ENCODE measurements at places on chromosomes 16 and 17.

DNA sequence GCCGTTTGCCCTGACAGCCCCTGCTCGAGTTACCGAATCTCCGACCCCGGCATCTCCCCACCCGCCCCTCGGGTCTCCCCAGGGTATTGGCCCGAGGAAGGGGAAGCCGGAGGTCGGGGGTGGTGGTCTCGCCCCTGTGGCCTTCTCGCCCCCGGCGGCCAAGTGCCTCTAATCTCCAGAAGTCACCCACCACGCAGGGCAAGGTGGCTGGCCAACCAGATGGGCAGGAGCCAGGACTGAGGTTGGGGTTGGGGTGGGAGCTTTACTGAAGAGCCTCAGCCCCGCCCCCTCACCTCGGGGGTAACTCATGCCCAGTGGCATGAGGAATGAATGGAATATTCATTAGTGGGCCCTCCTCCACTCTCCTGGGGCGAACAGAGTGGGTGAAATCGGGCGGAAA, 637 bp downstream of the DHRS11 start:
- no peak for DNase-seq

- DNase-seq: no peak
Observed at GRCh38 chr16:82899006-82899405, 272.2 kb downstream of the CDH13 start.

GRCh38 chr16:47732523-47733111, 271.5 kb downstream of the PHKB start:
- DNase-seq: peak; percentile 98

- DNase-seq: peak; percentile 35
Observed at GRCh38 chr16:88282564-88283395, 100.0 kb upstream of the ZNF469 start.

DNA sequence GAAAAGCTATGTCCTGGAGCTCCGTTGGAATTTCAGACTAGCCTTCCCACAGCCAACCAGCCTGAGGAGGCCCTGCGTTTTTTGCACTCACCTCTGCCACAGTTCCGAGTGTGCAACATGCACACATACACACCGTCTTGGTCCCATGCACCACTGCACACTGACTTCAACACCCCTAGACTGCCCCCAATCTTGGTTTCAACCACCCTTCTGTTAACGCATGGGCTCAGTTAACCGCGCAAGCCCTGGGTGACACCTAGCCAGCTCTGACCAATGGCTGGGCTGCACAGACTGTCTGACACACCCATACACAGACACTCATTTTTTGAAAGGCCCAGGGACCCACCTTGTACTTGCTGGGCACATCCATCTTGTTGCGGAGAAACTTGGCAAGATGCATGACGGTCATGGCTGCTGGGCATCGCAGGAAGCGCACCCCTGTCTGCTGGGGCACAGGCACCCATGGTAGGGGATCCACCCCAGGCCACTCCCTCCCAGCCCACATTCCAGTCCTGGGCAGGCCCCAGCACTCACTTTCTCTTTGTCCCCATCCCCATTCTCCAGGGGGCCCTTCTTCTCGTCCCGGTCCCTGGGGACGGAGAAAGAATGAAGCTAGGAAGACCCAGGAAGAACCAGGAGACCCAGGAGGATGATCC, 8.0 kb downstream of the CISD3 start:
- DNase-seq: no peak

- peak; percentile 22 for DNase-seq
Observed at GRCh38 chr16:86516623-86517003, 6.3 kb downstream of the FOXF1 start.

DNA sequence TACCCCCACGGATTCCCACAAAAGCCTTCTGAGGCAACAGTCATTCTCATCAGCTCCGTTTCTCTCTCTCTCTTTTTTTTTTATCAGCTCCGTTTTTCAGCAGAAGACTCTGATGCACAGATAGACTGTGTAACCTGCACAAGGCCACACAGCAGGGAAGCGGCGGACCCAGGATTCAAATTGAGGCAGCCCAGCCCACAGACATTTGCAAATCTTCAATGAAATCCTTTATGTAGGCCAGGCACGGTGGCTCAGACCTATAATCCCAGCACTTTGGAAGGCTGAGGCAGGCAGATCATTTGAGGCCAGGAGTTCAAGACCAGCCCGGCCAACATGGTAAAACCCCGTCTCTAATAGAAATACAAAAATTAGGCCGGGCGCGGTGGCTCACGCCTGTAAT, 2.4 kb upstream of the MEOX1 start:
- DNase-seq: no peak

GRCh38 chr17:59617156-59617732, 2.5 kb upstream of the CLTC start:
- no peak for DNase-seq

DNA sequence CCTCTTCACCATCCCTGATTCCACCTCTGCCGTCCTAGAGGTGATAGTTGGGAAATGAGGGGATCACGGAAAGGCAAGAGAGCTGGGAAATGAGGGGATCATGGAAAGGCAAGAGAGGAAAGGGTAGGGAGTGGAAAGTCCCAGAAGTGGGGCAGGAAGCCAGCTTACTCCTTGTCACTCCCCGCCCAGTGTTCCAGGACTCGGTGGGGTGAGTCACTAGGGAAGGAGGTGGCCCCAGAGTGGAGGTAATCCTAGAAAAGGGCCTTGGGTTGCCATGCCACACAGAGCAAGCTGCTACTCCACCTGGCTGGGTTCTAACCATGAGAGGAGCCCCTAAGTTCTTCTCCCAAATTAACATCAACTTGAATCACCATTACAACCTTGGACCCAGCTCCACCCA, 14.8 kb downstream of the ALOXE3 start:
- DNase-seq: no peak

DNA sequence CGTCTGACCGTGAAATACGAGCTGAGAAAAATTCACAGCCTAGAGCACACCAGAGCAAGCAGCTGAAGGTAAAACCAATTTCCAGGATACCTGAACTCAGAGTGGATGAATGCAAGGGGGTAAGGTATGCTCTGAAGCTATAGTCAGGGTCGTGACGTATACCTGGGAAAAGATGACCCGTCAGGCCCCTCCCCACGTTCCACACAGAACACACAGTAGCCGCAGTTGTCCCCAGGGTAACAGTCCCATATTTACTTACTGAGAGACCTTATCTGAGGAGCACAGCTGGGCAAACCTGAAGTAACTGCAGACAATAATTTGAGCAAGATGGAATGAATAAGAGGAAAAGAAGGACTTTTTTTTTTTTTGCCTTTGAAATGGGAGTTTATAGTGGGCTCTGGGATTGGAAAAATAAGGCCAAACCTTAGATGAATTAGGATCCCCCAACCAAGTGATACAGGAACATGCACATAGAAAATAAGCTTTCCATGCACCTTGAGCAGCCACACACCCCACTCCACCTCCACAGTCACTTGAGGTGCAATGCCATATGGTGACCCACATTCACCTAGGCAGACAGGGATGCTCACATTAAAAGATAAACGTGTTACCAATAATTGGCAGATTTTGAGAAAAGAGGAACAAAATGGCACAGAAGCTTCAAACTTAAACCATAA, 38.0 kb downstream of the ABCA6 start:
- DNase-seq: no peak

DNA sequence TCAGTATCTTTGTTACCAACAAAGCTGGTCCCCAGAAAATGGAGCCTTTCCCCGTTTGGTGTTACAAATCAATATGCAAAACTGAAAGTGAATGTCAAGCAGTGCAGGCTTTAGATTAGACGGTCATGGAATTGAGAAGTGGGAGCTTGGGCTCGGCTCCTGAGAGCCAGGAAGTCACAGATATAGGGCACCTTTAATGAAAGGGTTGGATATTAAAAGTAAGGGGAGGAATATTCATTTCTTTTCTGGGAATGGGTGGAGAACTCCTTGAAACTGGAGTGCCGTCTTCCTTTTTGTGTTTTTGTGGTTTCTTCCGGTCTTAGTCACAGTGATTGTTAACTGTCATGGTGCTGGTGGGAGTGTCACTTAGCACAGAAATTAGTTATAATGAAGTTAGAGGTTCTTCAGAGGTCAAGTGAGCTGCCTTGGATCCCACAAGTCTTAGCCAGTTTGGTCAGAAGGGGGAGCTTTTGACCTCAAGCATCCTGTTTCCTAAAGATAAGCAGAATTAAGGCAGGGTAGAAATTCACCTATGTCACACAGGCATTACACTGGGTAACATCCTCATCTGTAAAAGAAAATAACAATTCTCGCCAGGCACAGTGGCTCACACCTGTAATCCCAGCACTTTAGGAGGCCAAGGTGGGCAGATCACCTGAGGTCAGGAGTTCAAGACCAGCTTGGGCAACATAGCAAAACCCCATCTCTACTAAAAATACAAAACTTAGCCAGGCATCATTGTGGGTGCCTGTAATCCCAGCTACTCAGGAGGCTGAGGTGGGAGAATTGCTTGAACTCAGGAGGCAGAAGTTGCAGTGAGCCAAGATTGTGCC, 9.6 kb upstream of the EIF1 start:
- DNase-seq: peak; percentile 28

DNA sequence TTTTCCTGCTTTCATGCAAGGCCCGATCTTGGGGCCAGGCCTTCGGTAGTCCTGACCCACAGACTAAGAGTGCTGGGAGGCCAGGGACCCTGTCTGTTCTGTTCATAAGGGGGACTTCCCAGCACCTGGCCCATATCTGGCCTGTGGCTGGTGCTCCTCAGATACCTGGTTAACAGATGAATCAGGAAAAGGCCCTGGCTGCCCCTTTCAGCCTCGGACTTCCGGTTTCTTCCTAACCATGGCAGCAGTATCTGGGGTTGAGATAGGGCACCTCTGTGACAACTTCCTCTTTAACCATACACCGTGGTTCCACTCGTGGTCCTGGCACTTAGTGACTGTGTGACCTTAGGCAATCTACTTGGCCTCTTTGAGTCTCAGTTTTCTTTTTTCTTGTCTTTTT, 18.4 kb downstream of the PLCG2 start:
- DNase-seq: no peak

- DNase-seq: no peak
Observed at GRCh38 chr17:14693382-14693781, 392.5 kb downstream of the HS3ST3B1 start.

GRCh38 chr16:83734136-83734535, 73.6 kb upstream of the HSBP1 start:
- no peak for DNase-seq

- peak; percentile 46 for DNase-seq
Observed at GRCh38 chr16:528111-529011, 849 bp downstream of the CAPN15 start.

GRCh38 chr17:3803308-3803640, 2.3 kb upstream of the ITGAE start:
- DNase-seq: no peak

GRCh38 chr16:70290949-70291519, 1.7 kb upstream of the AARS1 start:
- peak; percentile 13 for DNase-seq

DNA sequence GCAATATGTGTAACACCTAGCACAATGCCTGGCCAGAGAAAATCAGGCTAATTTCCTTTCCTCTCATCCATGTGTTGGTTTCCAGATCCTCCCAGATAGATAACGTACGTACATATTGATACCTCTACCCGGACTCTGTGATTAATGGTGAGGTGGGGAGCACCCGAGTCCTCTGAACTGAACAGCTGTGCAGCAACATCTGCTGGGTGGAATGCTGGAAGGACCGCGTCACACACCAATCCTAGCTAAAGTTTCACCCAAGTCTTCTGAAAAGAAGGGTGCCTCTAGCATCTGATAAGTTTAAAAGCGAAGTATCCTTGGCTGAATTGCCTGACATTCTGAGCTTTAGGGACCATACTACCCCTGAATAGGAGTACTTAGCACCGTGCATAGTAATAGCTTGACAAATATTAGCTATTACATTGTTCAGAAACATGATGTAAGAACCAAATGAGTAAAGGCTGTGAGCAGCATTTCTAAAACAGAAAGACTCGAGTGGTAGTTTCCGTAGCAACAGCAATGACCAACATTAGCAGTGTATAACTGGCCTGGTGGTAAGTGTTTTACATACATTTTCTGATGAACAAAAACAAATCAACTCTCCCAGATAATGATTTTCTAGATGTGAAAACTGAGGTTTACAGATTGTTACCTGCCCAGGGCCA, 91.4 kb downstream of the SYCE1L start:
- peak; percentile 56 for DNase-seq

DNA sequence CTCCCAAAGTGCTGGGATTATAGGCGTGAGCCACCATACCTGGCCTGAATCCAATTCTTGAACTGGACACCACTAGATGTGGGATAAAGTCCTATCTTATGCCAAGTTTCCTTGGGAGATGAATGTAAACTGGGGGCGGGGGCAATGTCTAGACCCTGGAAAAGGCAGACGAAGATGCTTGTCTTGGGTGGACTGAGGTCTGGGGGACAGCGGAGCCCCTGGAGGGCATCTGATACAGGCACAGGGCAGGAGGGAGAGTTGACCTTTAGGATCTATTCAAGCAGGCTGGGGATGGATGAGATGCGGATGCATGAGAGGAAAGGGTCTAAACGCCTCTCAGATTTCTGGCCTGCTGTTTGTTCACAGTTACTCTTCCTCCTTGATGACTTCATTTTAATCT, 11.7 kb downstream of the C1QTNF1 start:
- no peak for DNase-seq

DNA sequence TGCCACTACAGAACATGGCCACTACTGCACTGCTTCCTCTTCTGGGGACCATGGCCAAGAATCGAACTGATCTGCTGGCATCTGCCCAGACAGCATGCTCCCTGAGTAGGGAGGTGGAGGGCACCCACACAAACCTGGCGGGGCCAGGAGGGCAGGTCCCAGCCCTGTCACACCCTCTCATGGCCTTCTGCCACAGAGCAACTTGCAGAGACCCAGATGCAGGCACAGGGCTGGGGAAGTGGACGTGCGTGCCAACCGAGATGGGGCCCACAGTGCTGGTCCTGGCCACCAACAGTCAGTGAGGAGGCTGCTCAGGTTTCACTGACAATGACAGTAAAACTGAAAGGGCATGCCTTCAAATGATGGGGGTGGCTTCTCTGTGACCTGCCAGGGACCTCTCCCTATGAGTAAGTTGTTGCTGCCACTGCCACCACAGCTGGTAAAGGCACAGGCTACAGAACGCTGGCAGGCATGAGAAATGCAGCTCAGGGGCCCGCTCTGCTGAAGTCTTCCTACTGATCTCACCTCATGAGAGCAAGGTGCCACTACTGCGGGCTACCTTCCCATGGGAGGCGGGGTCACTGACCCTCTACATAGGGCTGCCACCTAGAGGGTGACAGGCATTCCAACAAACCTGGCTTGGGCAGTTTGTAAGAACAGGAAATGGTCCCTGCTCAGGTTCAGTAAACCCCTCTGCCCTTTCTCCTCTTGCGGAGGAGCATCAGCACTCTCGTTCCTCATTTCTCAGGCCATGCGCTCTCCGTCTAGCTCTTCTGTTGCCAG, 15.5 kb downstream of the HIC1 start:
- no peak for DNase-seq

DNA sequence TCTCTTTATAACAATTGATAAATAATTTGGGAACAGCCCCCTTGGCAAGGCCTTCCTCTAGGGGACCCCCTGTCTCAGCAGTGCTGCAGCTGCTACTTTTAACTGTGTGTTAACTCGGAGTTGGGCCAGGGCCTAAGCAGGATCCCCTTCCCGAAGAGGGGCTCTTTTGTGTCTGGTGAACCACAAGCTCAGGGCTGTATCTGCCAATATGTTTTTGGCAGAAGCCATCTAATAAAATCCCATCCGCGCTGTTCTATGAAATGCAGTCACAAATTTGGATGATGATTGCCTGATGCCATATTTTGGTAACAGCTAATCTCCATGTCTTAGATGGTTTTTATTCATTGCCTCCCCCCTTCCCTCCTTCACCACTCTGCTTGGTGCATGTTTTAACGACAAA, 267.7 kb downstream of the FTO start:
- DNase-seq: no peak

All from fibroblast of upper back skin (primary cell).